ENCODE measurements at places on chromosomes 5 and 9. TPM values are rescaled to one million over a fixed set of nuclear protein-coding genes. Genes with fewer than 3 reads are reported as not detected.
A peak's percentile ranks its signal among the peaks of the same experiment; 100 is the strongest.

NUP155 gene
- total RNA-seq = 34.8 TPM

BAAT gene
- not detected for total RNA-seq

DNA sequence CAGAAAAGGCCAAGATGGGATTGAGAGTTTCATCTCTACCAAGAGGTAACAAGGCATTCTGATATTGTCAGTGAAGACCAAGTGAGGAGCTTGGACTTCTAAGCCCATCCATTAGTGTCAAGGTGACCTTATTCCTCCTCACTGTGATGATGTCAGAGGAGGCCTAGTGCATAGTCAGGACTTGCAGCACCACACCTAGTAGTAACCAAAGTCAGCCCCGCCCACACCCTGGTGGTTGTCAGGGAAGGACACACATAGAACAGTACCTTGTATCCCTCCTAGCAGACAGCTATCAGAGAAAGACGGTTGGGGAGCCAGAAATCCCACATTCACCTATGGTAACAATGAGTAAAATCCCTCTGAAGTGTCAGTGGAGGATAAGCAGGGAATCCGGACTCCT, 111.7 kb downstream of the AP3B1 start:
- H3K4me3 ChIP-seq = no peak overlapping the region
- no peak for DNase-seq
- no peaks in the 10 kb centered on the region for H3K27me3 ChIP-seq
- no peak overlapping the region for H3K27ac ChIP-seq
- H3K4me1 ChIP-seq = no peaks in the 10 kb centered on the region
- H3K36me3 ChIP-seq = no peaks in the 10 kb centered on the region

DNA sequence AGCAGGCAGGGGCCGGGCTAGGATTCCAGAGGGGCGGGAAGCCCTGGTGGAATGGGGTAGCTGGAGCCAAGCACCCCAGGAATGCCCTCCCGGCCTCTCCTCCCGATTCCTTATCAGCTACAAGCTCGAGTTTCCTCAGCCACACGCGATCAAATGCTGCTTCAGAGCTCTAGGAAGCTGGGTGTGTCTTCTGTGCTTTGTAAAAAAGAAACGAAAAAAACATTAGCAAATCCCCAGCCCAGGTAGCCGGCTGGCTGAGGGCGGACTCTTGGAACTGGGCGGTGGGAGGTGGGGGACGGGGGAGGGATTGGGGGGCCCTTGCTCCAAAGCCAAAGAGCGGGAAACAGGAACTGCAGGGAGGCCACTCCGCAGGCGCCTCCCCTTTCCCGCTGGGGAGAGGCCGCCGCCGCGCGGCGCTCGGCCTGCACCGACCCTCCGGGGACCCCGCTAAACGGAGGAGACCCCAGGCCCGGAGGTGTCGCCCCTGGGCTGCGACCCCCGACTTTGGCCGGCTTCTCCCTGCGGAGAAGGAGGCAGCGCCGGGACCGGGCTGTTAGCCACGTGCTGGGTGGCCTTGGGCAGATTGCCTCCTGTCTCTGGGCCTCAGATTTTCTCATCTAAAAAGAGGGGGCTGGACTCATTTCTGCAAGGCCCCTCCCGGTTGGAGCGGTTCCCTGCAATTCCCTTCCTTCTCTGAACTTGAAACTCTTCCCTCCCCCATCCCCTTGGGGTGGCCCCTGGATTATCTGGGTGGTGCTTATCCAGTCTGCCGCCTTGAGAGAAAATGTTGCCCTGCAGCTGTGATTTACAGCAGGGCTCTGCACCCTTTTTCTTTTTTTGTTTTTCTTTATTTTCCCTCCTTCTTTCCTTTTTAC, 40.9 kb upstream of the FABP6 start:
- H3K4me3 ChIP-seq = peak overlapping the region; percentile 48
- peak; percentile 64 for DNase-seq
- peak overlapping the region; percentile 87 for H3K27ac ChIP-seq

DNA sequence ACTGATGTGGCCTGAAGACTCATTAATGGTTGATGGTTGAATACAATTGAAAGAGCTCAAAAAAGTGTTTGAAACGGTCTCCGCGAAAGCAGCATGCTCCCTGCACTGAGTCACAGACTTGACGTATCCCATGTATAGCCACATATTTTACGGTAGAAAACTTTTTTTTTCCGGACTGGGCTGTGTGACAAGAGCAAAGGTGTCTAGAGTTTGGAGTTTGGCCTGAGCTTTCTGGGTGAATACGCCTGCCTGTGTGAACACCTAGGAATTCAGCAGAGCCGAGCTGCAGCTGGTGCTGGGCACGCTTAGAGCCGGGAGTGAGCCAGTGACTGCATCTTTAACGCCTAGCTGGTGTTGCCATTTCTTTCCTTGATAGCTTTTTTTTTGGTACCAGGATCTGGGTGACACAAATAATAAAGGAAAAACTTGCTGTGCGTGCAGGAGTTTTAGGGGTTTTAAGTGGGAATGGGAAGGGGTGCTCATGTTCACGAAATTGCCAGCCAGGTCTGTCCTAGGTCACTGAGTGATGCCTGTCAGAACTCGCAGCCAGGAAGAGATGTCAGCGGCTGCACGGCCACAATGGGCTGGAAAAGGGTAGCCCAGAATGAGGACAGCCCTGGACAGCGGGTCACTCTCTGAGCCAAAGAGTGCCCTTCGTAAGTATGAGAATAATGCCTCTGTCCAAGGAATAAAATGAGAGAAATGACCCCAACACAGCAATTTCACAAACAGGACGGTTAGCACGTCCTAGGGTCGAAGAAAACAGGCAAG, 51.7 kb downstream of the PSMB7 start:
- H3K4me1 ChIP-seq = no peaks in the 10 kb centered on the region
- no peak overlapping the region for H3K4me3 ChIP-seq
- no peaks in the 10 kb centered on the region for H3K27me3 ChIP-seq
- H3K36me3 ChIP-seq = no peaks in the 10 kb centered on the region

GRCh38 chr9:99139868-99140267, 35.0 kb downstream of the TGFBR1 start:
- H3K27ac ChIP-seq = no peak overlapping the region
- H3K4me3 ChIP-seq = no peak overlapping the region
- no peak for DNase-seq
- H3K4me1 ChIP-seq = no peaks in the 10 kb centered on the region
- no peaks in the 10 kb centered on the region for H3K36me3 ChIP-seq

Measured in uterus (tissue), 4 donors.